Naive B cell (primary cell): ENCODE measurements at places on chromosomes 11 and 22.

- no peak for DNase-seq
Observed at GRCh38 chr11:2387266-2387987, 10.3 kb downstream of the CD81 start.

GRCh38 chr11:114348200-114349191 is 51.8 kb downstream of the C11orf71 start:
- peak; percentile 24 for DNase-seq

DNA sequence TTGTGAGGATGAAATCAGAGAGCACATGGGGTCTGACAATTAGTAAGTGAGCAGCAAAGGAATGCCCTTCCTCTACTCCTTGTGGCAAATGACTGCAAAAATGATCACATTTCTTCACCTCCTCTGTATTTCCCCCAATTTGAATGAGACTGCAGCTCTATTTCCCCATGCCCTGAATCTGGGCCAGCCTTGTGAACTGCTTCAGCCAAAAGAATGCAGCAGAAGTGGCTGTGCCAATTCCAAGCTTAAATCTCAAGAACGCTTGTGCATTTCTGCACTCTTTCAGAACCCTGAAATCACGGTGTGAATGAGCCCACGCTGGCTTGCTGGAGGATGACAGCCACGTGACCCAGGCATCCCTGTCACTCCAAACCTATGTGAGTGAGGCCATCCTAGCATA is 9.9 kb downstream of the SLC43A3 start:
- no peak for DNase-seq

DNA sequence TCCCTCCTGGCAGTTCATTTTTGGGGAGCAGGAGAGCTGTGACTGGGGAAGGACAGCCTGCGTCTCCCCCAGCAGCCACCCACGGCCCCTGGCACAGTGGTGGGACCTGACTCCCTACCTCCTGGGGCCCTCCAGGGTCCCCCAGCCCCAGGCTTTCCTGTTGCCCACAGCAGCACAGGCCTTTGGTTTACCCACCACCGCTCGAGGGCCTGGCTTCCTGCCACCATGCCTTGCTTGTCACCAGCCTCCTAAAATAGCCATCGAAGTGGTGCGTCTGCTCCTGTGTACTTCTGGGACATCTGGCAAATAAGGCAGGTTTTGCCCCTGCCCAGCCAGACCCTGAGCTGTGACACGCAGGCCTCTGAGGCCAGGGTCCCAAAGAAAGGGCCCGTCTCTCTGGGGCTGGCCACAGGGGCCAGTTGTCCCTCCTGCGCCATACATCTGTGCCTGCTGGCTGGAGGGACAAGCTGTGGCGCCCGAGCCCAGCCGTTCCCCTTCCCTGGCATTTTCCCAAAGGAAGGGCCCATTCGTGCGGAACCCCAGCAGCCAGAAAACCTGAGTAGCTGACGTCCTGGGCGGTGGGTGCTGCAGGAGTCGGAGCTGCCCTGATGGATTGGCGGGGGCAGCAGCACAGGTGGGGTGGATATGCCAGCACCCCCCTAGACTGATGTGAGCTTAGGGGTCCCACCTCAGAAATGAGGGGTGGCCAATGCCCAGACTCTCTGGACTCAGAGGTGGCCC is 14.6 kb downstream of the PHLDA2 start:
- no peak for DNase-seq

DNA sequence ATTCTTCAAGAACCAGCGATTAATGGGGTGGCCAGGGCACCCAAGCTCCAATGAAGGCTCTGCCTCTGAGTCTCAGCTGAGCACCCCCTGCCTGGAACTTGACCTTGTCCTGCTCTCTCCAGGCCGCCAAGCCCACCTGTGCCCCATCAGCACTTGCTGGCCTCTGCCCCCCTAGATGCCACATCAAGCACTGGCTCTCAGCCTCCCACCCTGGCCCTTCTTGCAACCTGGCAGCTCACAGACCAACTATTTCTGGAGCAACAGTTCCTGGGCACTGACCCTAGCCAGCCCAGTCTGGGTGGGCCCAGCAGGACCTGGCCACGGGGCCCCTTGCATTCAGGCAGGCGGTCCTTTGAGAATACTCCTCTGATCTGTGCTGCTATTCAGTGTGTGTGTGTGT is 98.8 kb upstream of the PITPNB start:
- DNase-seq: no peak

- DNase-seq: no peak
Observed at GRCh38 chr11:122038543-122038942, 77.5 kb downstream of the BLID start.

DNA sequence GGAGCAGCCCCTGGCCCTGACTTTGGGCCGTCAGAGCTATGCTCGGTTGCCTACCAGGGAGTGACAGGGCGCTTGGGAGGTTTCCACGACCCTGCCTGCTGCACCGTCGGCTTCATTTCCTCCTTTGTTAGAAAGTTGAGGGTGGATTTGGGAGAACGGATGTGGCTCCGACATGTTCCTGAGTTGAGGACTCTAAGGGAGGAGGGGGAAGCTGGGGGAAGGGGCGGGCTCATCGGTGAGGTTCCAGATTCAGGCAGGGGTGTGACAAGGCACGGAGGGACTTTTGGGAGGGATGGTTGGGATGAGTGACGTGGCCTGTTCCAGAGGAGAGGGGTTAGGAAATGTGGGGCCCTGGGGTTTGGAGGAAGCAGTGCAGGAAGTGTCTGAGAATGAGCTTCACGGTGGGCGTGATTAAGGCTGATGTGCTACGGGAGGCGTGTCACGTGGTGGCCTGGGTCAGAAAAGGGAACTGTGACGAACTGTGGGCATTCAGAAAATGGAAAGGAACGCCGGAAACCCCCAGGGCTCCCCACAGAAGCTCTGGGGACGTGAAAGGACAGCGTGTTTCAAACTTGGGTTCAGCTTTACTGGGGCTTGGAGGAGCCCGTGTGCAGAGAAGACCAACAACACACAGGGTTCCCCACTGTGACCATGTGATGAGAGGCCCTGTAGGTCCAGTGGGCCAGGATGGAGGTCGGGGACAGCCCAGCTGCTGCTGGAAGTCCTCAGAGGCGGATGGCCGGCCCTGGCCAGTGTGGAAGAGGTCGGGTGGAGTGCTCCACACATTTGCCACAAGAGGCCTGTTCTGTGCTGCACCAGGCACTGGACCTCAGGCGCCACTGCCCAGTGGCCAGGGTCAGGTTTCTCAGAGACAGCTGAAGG is 2.8 kb downstream of the PARVB start:
- peak; percentile 93 for DNase-seq

- no peak for DNase-seq
Observed at GRCh38 chr22:38213319-38213989, 11.7 kb downstream of the MAFF start.

- no peak for DNase-seq
Observed at GRCh38 chr11:126968915-126969314, 31.7 kb downstream of the KIRREL3 start.

- no peak for DNase-seq
Observed at GRCh38 chr11:122661182-122661945, 5.8 kb downstream of the UBASH3B start.

DNA sequence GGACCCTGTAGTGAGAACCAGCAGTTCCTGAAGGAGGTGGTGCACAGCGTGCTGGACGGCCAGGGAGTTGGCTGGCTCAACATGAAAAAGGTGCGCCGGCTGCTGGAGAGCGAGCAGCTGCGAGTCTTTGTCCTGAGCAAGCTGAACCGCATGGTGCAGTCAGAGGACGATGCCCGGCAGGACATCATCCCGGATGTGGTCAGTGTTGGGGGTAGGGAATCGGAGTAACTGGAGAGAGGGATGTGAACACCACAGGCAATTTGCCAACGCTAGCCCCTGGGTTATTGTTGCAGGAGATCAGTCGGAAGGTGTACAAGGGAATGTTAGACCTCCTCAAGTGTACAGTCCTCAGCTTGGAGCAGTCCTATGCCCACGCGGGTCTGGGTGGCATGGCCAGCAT is 19.9 kb downstream of the MADD start:
- no peak for DNase-seq

GRCh38 chr22:47372111-47372581 is 609.7 kb downstream of the TBC1D22A start:
- DNase-seq: no peak

GRCh38 chr11:25981998-25982397 is 349.9 kb upstream of the ANO3 start:
- DNase-seq: peak; percentile 46

DNA sequence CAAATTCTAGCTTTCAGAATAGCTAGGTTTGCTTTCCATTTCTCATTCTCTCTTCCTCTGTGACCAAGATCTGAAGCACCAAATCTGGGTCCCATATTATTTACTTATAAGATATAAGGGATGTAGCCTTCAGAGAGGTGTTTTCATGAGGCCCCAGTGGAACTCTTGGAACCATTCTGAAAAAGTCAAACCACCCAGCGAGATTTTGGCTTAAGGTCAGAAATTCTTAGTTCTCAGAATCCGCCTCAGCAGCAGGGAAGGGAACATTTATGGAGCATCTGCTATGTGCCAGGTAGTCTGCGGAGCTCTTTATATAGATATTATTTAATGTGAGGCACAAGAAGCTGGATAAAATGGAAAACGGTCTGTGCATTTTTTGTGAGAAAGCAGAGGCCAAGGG is 6.3 kb downstream of the NAV2 start:
- no peak for DNase-seq

- DNase-seq: no peak
Observed at GRCh38 chr11:66066751-66067150, 3.3 kb upstream of the PACS1 start.

- DNase-seq: no peak
Observed at GRCh38 chr11:69481393-69481844, at the start of gene LINC01488. Gene LINC01488, plus strand, starts transcription at chr11:69481663.

DNA sequence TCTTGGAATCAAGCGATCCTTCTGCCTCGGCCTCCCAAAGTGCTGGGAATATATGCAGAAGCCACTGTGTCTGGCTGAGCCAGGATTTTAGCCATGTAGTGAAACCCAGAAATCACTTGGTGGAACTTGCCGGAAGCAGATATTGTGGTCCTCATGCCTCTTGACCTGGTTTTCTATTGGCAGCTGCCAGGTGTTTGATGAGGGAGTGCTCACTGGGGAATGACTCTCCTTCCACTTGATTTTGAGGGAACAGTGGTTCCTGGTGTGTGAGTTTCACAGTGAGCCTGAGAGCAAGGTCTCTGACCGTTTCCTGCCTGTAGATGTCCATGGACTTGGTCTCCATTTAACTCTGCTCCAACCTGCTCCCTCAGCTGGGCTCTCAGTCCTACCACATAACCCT is 34.7 kb upstream of the ELF5 start:
- no peak for DNase-seq

- no peak for DNase-seq
Observed at GRCh38 chr22:47681411-47682165, 919.1 kb downstream of the TBC1D22A start.

DNA sequence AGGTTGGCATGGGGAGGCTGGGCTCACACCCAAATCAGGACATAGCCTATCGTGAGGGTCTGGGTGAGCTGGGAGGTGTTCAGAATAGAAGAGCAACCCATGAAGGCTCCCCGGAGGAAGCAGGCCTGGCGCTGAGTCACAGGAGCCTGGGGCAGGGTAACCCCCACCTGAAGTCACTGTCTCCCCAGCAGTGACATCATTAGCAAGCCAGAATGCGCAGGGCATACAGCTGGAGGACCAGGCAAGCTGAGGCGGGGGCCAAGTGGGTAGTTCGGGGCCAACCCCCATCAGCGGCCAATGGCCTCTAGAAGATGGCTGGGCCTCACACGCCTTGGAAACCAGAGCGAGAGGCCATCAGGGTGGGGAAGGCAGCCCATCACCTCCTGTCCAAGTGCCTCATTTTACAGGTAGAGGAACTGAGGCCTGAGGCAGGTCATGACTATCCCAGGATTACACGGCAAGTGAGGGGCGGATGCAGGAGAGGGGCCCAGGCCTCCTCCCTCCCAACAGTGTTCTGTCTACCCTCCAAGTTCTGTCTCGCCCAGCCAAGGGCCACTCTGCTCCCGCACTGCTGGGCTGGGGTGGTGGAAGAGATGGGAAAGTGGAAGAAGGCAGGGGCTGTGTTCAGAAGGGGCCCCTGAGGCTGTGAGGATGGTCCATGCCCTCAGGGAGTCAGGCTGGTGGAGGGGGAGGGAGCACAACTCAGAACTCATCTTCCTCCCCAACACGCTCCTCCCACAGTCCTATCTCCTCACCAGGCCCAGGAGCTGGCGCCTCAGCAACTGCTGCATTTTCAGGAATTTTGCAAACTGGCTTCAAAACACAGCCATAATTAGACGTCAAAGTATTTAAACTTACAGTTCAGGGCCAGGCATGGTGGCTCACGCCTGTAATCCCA is 24.6 kb downstream of the RPL3 start:
- no peak for DNase-seq

DNA sequence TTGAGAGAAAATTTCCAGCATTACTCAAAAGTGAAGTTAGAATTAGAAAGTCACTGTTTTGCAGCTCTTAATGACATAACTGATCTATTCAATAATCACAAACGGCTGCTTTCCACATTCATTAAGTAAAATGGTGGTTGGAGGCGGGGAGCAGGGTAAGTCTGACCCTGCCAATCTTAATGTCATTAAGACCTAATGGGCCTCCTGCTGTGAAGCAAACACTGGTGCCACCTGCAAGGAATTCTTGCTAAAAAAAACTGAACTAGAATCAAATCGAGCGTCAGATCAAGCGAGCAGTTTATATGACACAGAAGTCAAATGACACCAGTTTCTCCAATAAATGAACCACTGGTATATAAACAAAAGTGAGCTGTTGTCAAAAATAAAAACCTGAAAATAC is 351.5 kb downstream of the BRD1 start:
- DNase-seq: no peak

GRCh38 chr11:27545946-27546345 is 39.4 kb upstream of the LIN7C start:
- no peak for DNase-seq

GRCh38 chr11:19963697-19964387 is 196.4 kb downstream of the DBX1 start:
- DNase-seq: no peak

GRCh38 chr11:96215110-96215782 is 127.7 kb downstream of the MAML2 start:
- DNase-seq: peak; percentile 81

DNA sequence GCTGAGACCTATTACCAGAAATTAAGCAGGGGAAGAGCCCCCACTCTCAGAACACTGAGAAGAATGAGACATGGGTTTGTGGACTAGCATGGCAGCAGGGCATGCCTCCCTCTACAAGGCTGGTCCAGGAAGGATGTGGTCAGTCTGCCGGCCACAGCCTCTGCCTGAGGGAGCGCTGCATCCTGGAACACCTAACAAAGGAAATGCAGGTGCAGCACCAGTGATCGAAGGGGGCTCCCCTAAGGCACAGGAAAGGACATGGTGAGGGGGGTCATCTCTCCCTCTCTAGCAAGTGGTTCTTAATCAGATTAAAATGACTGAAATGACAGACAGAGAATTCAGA is 40.6 kb upstream of the ARL14EP start:
- DNase-seq: no peak

GRCh38 chr11:33952805-33953204 is 60.9 kb upstream of the LMO2 start:
- DNase-seq: no peak

- DNase-seq: no peak
Observed at GRCh38 chr22:46640293-46641055, 20.3 kb downstream of the GRAMD4 start.

- no peak for DNase-seq
Observed at GRCh38 chr22:38171927-38172831, 9.5 kb downstream of the PLA2G6 start.
